Posterior vena cava (tissue), 2 donors: ENCODE measurements at places on chromosomes 13 and 19.
A peak's percentile ranks its signal among the peaks of the same experiment; 100 is the strongest.

GRCh38 chr13:19657872-19658591 is 24.6 kb downstream of the MPHOSPH8 start:
- no peak for DNase-seq

DNA sequence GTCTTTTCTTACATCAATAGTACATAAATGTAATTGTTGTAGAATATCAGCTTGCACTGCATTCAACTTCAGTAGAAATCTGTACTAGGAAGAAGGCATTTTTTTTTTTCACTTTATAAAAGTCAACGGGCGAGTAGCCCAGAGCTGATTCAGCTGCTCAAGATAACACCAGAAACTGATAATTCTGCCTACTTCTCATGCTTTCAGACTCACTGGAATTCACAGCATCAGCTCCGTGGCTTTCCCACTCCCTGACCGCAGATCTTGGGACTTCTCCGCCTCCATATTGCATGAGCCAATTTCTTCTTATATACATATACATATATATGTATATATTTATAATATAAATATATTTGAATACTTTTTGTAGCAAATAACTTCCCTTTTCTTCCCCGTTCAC is 263.1 kb upstream of the RXFP2 start:
- DNase-seq, result no peak

DNA sequence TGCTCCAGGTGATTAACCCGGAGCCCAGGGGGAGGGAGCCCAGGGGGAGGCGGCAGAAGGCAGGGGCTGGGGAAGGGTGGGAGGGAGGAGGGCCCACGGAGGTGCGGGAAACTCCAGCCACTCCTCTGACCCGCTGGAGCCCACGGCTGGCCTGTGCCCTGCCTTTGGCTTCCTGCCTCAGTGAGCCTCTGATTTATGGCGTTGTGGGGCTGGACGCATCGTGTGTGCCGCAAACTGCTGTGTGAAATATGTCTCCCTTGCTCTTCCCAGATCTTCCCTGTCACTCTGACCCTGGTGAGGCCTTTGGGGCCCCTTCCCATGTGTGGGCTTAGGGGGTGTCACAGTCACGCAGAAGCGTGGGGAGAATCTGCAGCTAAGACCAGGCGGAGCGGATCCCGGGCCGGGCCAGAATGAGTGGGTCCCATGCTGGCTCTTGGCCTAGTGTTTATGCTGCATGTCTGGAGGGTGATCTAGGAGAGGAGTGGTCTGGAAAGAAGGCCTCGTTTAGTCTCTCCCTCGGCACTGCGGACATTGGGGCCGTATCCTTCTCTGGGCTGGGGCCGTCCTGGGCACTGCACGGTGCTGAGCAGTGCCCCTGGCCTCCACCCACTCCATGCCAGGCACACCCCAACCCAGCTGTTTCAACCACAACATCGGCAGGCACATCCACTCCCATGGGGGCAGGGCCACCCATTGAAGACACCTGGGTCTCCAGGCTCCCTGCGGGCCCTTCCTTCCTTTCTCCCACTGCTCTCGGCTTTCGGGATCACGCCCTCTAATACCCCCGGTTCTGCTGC is 123.0 kb downstream of the KDM4B start:
- no peak for DNase-seq

GRCh38 chr19:58434217-58434616 is 5.7 kb downstream of the ZNF132 start:
- DNase-seq, result no peak

DNA sequence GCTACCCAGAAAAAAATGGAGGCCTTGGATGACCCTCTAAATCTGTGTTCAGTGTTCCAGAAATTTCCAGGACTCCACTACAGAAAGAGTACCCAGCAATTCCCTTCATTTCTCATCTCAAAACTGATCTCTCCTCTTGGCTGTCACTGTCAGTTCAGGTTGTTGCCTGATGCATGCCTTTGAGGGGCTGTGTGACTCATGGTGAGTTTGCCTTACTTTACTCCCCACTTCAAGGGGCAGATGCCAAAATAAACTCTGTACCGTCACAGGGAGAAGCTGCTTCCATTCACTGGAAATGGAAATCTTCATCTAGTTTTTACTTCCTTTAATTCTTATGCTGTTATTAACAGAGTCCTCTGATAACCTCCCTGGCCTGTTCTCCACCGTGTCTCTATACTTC is 1075.0 kb downstream of the DIAPH3 start:
- DNase-seq, result no peak

DNA sequence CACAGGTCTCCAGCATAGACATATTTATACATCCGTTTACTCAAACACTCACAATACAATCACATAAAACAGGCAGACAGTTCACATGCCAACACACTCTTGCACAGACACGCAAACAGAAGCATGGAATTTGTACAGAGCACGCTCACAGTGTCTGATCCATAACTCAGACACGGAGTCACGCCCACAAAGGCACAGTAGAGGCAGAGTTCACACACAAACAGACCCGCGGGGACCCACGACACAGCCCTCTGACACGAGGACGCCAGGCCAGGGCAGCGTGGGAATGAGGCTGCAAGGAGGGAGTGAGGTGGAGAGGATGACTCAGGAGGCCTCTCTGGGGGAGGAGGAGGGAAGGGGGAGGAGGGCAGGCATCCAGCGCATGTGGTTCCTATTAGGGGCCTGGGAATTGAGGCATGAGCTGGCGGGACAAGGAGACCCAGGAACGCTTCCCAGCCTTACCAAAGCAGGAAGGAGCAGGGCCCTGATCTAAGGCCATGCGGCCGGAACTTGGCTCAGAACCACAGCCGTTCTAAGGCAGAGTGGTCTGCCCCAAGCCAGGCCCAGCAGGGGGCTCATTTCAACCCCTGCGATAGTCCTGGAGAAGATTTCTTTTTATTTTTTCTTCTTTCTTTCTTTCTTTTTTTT is 9.1 kb upstream of the OLFM2 start:
- DNase-seq, result peak; percentile 97

DNA sequence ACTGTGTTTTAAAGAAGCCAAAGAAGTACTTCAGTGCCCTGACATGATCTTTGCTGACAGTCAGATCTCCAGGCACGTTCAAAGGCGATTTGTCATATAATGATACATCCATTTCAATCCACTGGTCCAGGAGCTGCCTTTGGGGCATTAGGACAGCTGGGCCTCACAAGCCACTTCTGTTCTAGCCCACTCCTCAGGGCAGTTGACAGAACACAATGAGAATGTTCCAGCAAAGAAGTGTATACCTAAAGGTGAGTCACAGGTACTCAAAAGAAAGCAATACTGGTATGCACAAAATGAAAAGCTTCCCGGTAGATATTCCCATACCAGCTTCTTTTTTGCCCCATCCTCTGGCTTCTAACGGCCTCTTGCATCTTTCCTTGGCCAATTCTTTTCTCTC is 12.5 kb upstream of the MAP3K10 start:
- no peak for DNase-seq

DNA sequence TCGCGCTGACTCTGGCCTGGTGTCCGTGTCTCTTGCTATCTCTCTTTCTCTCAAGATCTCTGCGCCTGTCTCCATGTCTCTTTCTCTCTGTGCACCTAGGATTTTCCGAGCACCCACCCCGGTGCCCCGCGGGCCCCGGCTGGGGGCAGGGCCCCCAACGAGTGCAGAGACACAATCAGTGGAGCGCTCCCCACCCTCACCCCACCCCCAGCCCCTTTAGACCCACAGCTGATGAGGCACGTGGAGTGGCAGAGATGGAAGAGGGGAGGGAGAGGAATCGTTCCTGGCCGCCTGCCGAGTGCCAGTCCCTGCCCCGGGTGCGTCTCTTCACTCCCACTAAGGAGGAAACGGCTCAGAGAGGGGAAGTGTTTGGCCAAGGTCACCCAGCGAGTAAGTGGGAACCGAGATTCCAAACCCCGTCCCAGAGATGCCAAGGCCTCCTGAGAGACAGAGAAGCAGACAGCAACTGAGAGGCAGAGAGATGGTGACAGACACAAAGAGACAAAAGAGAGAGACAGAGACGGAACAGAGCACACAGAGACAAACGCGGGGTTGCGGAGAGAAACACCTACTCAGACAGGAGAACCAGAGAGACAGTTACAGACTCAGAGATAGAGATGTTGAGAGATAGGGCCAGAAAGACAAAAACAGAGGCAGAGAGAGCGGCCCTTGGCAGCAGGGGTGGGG is 626 bp upstream of the BCL3 start:
- peak; percentile 94 for DNase-seq

GRCh38 chr19:14718522-14719116 is 28.8 kb downstream of the ZNF333 start:
- no peak for DNase-seq

- no peak for DNase-seq
These were observed 594.6 kb downstream of the PCDH9 start for GRCh38 chr13:66635526-66635925.

GRCh38 chr19:49999371-50000010 is 25.7 kb downstream of the VRK3 start:
- DNase-seq, result no peak
